ENCODE measurements at places on chromosomes 2 and 18. TPM values are rescaled to one million over a fixed set of nuclear protein-coding genes. Genes with fewer than 3 reads are reported as not detected.

ANKRD30BL gene
- not detected for total RNA-seq

DNA sequence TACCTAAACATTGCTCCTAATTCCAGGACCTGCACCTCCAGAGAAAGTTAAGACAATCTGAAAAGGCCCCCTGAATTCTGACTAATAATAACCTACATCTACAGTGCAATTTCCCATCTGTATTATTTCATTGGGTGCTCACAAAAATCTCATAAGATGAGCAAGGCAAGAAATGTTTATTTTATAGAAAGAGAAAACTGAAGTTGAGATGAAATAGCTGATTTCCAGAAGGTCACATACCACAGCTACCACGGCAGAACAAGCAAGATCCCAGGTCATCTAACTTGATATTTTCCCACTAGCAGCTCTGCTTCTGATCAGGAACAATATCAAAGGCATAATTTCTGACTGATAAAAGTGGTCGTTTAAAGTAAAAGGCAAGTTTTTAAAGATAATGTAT, 105.8 kb upstream of the COL5A2 start:
- no peak for ATAC-seq

DNA sequence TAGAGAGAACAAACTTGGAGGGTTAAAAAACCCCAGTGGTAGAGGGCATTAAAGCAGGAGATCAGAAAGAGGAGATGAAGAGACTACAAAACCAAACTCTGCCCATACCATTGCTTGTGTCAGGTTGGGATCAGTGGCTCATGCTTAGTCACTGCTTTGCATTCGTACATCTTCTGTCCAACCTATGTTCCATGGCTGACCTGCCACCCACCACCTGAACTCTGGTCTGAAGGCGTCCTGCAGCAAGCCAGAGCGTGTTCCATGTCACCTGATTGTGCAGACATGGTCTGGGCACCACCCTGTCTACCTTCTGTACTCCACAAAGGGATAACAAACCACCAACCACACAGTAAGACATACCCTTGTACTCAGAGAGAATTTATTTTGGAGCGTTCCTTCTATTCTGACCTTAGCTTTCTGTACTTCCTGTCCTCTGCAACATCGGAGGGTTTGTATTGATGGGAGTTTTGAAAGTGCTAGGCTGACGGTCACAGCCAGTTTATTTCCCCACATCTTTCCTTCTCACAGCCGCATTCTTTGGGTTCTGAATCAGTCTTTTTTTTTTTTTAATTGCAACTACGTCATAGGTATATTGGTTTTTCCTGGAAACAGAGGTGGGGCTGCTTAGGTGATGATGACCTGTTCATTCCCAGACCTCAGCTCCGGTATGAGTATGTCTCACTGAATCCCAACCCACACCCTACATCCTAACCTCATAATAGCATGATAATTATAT, 88.3 kb downstream of the SOWAHC start:
- ATAC-seq, result peak; percentile 81

GRCh38 chr2:109070290-109070689, 58.7 kb upstream of the SH3RF3 start:
- no peak for ATAC-seq

DNA sequence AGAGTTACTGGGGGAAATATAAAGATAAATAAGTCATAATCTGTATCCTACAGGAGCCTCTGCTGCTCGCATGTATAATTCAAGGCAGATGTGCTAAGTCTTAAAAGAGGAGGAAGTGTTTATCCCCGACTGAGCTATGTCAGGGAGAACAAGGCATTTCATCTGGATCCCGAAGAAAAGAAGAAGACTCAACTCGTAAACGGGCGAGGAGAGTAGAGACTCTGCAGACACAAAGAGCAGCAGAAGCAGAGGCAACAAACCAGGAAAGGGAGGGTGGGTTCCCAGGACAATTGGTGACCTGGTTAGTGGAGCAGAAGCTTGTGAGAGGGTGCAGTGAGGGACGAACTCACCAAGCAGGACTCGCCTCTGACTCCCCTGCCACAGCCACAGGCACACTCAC, 368.6 kb downstream of the EIPR1 start:
- ATAC-seq, result no peak

DNA sequence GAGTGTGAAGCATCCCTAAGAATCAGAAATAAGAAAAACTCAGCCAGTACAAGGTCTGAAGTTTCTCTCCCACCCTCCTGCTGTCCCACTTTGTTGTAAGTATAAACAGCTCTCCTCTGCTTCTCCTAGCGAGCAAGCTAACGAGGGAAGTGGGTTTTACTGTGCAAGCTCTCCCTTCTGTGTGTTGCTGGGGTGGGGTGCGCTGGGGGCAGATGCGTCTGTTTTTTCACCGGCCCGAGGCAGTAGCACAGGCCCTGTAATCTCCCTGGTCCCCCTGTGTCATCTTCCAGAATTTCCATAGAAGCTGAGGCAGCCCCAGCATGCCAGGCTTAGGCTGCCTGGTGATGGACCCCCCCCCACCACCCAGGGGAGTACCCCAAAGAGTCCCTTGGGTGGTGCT, 9.4 kb upstream of the CXCR4 start:
- ATAC-seq, result no peak
